SJCRH30 (cell line): ENCODE measurements at places on chromosomes 12 and 14.

- no peak for DNase-seq
These were observed 25.6 kb upstream of the GPATCH2L start for GRCh38 chr14:76126076-76126475.

DNA sequence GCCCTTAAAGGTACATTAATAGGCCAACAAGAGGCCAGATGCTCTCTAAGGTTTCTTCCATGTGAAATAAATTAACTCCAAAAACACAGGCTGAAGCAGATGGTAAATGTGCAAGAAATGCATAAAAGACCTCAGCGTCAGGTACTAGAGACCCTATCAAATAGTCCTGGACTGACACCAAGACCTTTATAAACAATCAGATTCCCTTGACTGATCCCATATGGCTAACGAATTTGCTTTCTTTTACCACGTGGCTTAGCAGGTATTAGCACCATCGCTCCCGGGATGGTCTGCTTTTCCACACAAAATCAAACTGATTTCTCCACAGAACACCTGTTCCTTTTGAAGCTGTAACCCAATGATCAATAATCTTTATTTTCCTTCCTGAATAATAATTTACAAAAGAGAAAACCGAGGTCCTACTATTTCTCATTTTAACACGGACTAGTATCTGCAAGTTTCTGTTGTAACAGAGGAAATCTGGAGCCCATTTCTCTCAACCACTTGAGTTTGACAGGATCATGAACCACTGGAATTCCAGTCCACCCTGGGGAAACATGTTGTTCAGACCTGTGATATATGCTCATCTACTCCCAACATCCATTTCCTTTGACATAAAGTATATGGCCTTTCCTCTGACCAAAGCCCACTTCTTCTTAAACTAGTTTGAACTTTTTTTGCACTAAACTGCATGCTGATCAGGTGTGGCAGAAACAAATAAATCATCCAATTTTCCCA is 48.2 kb upstream of the DAAM1 start:
- DNase-seq, result no peak

- DNase-seq, result no peak
These were observed 254.4 kb upstream of the BTG1 start for GRCh38 chr12:92400006-92400405.

- DNase-seq, result no peak
These were observed 88.5 kb downstream of the PAPLN start for GRCh38 chr14:73325630-73326299.

DNA sequence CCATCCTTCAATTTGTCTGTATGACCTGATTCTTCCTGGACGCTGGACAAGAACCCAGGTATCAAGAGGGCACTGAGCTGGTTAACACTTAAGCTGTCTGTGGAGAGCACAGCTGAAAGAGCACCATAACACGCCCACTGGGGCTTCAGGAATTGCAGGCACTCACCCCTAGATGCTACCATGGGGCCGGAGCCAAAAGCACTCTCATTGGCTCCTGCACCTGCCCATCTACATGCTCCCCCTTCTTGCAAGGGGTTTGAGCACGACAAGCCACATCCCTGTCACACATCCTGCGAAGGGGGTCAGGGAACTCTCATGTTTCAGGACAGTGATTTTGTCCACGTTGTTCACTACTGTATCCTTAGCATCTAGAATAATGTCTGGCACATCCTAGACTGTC is 35.1 kb upstream of the TBC1D15 start:
- DNase-seq, result peak; percentile 5

GRCh38 chr12:51482929-51483697 is 58.5 kb downstream of the SLC4A8 start:
- no peak for DNase-seq

DNA sequence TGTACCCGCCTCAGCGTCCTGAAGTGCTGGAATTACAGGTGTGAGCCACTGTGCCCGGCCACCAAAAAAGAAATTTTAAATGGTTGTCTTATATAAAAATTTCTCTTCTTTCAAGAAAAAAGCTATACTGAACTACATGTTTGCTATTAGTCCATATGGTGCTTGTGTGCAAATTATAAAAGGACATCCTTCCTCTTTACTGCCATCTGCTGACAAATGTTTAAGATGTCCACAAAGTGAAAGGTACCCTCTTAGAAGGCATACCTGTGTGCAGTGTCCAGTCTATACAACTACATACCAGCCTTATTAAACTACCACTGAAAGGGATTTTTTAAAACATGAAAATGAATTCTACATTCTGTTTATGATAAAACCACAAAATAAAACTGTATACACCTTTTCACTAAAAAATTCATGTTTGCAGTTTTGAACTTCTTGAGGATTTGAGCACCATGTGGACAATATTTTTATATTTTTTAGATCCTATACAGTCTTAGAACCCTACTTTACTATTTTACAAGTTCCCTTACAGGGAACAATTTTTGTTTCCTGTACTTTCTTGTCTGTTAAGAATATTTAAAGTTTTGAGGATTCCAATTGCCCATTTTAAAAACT is 32.8 kb upstream of the TOMM20L start:
- DNase-seq, result peak; percentile 37

- DNase-seq, result peak; percentile 56
These were observed 28.1 kb upstream of the WNK1 start for GRCh38 chr12:724194-724855.

GRCh38 chr12:9794484-9795093 is 32.7 kb upstream of the KLRF1 start:
- DNase-seq, result no peak

- DNase-seq, result no peak
These were observed 68.3 kb downstream of the TTC7B start for GRCh38 chr14:90747909-90748308.

GRCh38 chr12:125038976-125039625 is 26.1 kb upstream of the AACS start:
- DNase-seq, result no peak

GRCh38 chr14:92584816-92585215 is 71.2 kb downstream of the RIN3 start:
- DNase-seq, result no peak

- peak; percentile 58 for DNase-seq
These were observed 53.9 kb upstream of the DCD start for GRCh38 chr12:54701940-54702592.

GRCh38 chr12:690466-690865 is 27.2 kb upstream of the NINJ2 start:
- peak; percentile 46 for DNase-seq

- no peak for DNase-seq
These were observed 187.7 kb upstream of the LHX5 start for GRCh38 chr12:113659416-113659815.

GRCh38 chr12:99852666-99853065 is 132.1 kb downstream of the ANKS1B start:
- DNase-seq, result peak; percentile 21

DNA sequence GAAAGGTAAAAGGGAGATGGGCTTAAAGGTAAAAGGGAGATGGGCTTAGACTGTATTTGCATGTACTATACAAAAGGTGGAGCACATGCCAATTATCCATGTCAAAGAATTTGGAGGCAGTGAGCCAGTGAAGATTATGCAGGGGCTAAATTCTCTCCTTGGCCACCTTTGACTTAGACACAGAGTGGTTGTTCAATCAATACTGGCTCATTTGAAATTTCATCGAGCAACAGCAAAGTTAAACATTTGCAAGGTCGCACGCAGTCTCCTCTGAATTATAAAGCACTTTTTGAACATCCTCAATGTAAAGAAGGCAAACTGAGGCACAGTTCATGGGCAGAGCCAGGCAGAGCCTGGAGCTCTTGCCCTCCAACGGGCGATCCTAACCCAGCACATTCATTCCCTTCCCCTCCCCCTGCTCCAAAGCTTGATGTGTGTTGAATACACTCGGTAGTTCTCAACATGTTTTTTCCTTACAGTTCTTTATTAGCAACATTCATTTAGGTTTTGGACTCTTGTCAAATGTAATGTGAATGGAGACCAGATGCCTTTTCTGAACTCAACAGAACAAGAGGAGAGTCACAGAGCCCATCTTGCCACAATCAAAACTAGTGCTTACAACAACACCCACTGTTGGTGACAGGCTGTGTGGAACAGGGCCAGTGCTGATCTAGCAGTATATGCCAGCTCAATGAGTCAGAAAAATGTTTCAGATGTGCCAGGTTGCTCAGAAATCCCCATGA is 169.7 kb upstream of the G2E3 start:
- DNase-seq, result no peak

DNA sequence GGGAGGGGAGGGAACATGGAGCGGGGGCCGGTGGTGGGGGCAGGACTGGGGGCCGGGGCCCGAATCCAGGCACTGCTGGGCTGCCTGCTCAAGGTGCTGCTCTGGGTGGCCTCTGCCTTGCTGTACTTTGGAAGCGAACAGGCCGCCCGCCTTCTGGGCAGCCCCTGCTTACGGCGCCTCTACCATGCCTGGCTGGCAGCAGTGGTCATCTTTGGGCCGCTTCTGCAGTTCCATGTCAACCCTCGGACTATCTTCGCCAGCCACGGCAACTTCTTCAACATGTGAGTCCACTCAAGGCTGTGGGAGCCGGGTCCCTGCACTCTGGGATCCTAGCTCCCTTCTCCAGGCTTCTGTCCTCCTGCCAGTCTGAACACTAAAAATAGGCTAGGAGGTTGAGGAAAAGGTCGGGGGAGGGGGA is 1.1 kb downstream of the FITM1 start:
- DNase-seq, result no peak

DNA sequence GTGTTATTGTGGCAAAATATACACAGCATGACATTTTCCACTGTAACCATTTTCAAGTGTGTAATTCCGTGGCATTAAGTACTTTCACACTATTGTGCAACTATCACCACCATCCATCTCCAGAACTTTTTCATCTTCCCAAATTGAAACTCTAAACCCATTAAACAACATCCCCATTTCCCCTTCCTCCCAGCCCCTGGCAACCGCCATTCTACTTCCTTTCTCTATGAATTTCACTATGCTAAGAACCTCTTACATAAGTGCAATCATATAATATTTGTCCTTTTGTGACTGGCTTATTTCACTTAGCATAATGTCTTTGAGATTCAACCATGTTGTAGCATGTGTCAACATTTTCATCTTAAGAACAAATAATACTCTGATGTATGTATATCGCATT is 67.8 kb upstream of the PYGL start:
- DNase-seq, result no peak
